ENCODE measurements at places on chromosomes 16 and 17.

DNA sequence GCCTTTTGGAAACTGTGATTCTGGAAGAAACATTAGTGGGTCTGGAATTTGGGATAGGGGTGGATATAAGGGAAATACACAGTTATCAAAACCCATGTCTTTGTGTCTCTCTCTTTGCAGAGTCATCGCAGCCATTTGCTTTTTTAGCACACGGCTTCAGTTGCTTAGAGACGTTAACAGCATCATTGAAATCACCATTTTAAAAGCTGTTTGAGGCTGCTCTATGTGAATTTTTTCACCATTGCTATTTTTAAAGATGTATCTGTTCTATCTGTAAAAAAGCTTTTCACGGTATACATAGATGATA, 47.3 kb downstream of the OMG start:
- DNase-seq: no peak

GRCh38 chr17:44911133-44912001, 3.9 kb downstream of the GFAP start:
- peak; percentile 16 for DNase-seq

DNA sequence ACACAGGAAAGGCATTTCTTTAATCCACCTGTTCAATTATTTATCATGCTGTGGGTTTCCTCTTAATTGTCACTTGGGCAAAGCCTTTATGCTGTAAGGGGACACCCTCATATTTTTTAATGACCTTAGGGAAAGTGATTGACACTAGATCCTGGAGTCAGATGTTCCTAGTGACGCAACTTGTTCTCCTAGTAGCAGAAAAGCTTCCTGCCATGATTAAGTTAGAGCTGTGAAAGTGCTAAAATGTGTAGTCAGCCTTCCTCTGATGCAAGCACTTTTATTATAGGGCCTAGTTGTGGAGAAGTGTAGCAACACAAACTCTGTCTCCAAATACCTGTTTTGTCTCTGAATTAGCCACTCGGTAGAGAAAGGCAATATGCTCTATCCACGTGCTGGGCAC, 12.3 kb downstream of the TMEM100 start:
- DNase-seq: no peak

- no peak for DNase-seq
Observed at GRCh38 chr17:31144428-31144827, 49.7 kb downstream of the NF1 start.

GRCh38 chr16:18931756-18932155, 5.5 kb upstream of the SMG1 start:
- no peak for DNase-seq

DNA sequence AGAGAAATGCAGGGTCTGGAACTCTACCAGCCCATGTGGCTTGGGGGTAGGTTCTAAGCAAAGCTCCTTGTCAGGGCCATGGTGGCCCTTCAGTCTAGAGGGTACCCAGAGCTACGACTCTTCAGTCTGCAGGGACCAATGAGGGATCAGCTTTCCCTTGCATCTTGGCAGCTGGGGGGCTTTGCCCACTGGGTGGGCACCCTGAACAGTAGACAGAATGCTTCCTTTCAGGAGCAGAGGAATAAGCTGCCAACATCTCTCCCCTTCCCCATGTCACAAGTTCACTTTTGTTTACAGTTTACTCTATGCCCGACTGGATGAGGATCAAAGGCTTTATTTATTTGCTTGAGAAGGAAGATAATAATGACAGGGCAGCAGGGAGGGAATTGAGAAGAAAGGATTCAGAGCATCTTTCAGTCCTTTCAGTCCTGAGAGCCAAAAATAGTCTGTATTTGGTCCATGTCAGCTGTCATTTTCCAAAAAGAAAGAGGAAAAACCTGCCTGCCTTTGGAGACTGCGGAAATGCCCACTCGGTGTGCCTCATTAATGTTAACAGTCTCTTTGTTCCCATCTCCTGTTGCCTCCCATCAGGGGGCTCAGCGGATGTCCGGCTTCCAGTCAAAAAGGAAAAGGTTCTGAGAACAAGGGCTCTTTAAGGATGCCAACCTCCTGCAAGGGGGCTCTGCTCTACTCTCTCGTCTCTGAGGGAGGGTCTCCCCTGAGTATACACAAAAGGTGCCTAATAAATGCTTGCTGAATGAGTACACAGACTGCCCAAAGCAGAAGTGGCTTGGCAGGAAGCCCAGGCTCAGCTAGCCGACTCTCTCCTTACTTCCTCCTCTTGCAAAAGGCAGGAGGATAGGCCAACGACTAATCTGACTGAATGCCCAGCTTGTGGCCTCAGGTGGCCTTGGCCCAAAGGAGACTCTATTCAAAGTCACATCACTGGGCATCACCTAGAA, 17.1 kb downstream of the TRAF4 start:
- no peak for DNase-seq

- DNase-seq: no peak
Observed at GRCh38 chr16:87881324-87882200, 12.3 kb upstream of the SLC7A5 start.

DNA sequence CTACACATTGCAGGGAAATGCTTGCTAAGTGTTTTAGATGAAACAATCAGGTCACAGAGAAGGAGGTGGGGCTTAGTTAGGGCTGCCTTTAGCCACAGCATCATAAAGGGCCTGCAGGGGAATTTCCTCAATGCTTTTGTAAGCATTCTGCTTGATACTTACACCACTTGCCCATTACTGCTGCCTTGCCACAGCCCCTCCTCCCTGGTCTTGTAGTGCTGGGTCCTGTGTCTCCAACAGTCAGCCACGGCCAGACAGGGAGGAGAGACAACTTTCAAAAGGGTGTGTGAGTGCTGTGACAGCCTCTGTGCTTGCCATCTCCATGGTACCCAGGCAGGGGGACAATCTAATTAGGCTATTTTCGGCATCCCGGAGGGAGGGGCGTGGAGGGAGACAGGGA, 111.2 kb downstream of the SHISA9 start:
- DNase-seq: no peak

- no peak for DNase-seq
Observed at GRCh38 chr17:61349350-61349749, 50.3 kb upstream of the TBX2 start.

- DNase-seq: no peak
Observed at GRCh38 chr17:27808628-27809027, 8.3 kb upstream of the NOS2 start.

GRCh38 chr16:67341250-67341649, 14.6 kb downstream of the LRRC36 start:
- DNase-seq: no peak

- DNase-seq: no peak
Observed at GRCh38 chr17:73430165-73430680, 118.4 kb upstream of the CDC42EP4 start.

GRCh38 chr17:55770196-55770870, 19.5 kb downstream of the PCTP start:
- peak; percentile 7 for DNase-seq

DNA sequence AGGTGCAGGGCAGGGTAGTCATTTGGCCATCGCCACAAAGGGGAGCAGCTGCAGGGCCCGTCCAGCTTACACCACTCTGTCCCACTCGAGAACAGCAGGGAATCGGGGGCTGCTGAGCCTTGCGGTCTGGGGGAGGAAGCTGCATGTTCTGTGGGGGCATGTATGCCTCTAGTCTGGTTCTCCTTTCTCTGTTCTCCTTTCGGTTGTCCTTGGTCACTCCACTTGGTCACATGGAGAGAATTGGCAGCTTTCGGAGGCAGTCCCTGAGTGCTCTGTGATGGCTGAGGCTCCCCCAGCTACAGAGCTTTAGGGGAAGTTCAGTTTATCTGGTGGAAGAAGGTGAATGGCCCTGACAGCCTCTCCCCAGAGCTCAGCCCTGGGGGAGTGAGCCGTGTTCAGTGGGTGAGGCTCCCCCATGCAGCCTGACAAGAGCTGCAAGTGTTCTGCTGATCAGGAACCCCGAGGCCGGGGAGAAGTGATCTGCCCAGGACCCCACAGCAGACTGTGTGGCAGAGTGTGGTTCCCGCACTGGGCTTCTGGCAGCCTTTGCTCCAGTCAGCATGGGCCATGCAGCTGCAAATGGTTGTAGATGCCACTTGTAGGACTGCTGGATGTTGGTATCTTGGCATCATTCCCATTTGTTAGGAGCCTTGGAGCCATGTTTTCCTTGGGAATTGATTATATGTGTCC, 22.3 kb upstream of the SMPD3 start:
- DNase-seq: no peak

GRCh38 chr17:76816590-76817135, 51.5 kb upstream of the MGAT5B start:
- DNase-seq: peak; percentile 32

DNA sequence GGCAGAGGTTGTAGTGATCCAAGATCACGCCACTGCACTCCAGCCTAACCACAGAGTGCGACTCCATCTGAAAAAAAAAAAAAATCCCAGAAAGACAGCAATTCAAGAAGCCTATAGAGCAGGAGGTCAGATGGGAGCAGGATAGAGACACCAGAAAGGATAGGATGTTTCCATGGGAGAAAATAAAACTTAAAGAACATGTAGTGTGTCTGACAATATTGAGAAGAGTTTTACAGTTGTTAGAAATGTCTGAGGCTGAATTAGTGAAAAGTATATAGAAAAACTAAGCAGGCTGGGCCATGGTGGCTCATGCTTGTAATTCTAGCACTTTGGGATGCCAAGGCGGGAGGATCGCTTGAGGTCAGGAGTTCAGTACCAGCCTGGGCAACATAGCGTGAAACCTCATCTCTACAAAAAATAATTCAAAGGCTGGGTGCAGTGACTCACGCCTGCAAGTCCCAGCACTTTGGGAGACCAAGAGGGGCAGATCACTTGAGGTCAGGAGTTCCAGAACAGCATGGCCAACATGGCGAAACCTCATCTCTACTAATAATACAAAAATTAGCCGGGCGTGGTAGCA, 15.3 kb upstream of the TRIM37 start:
- no peak for DNase-seq

GRCh38 chr16:29028457-29029167, 43.8 kb downstream of the LAT start:
- DNase-seq: no peak

DNA sequence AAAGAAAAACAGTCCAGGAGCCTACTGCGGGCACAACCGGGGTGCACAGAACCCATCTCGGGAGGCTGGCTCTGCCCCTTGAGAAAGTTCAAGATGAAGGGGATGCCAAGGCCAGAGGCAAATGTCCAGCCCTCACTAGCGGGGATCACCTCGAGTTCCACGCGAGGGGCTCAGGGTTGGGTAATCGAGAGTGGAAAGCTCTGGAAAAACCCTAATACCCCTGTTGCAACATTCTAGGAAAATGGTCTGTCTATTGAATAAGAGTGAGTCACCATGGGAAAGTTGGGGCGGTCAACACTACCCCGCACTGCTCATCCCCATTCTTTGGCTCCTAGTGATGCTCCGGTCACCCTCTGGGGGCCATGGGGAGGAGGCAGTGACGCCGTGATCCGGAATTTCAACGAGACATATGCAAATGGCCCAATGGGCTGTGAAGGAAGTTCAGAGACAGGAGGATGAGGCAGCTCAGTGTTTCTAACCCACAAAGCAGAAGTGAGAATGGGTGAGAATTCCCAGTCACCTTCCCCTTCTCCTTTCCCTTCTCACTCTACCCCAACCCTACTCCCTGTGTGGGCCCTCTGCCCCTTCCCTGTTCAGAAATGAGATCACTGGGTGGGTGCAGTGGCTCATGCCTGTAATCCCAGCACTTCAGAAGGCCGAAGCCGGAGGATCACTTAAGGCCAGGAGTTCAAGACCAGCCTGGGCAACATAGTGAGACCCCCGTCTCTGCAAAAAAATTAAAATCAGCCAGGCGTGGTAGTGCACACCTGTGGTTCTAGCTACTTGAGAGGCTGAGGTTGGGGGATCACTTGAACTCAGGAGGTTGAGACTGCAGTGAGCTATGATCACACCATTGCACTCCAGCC, 22.4 kb downstream of the SOCS3 start:
- DNase-seq: no peak

DNA sequence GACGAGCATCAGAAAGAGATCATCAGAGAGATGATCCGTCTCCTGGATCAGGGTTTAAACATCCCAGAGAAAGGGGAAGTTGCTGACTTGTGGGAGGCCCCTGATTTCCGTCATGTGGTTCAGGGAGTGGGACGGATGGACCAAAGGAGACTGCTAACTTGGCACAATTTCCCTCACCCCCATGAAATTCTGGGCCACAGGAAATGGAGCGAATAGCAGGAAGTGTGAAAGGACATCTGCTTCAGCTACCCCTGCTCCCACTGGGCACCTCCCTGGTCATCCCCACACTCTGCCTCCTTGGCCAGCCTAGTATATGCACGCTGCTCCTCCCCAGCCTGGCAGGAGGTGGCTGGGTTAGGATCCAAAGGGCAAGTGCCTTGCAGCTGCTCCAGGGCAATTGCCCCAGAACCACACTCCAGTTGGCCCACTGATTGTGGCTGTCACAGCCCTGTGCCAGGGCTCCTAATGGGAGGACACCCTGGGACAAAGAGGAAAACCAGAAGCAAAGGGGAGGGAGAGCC, 1.3 kb downstream of the ARRB2 start:
- DNase-seq: no peak

GRCh38 chr16:66904846-66905632, 13.6 kb downstream of the CDH16 start:
- DNase-seq: no peak

GRCh38 chr16:80680839-80681238, 123.6 kb downstream of the CDYL2 start:
- no peak for DNase-seq

GRCh38 chr17:44376124-44376523, 12.5 kb upstream of the FAM171A2 start:
- DNase-seq: no peak

- DNase-seq: no peak
Observed at GRCh38 chr17:61986898-61987297, 59.1 kb upstream of the INTS2 start.

DNA sequence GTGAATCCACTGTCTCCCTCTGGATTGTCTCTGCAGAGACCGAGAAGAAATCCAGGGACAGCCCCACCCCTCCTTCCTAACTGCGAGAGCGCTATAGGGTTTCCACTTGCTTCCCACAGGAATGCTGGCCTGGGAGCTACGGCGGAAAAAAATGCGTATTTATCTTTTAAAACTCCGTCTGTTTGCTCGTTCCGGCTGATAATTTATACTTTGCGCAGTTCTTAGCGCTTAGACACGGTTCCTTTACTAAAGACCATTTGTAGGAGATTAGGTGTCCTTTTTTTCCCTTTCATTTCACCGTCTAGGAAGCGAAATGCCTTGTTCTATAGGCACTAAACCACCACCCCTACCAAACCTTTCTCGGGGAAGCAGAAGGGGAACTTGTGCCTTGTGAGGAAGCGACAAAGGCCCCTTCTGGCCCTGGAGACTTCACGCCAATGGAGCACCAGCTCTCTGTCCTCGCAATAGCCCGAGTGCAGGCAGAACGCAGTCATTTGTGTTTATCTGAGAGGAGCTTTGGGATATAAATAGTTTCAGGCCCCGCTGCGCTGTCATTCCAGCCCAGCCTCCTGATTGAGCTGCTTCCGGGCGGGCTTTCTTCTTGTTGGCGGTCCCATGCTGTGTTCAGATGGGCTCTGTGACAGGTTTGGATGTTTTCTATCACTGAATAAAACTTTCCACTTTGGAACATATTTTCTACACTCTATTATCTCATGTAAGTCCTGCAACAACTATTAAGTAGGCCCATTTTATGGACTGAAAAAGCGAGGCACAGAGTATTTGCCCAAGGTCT, 791 bp upstream of the SUPT4H1 start:
- no peak for DNase-seq

- DNase-seq: no peak
Observed at GRCh38 chr16:85173981-85174751, 61.9 kb upstream of the CIBAR2 start.

- no peak for DNase-seq
Observed at GRCh38 chr17:35099908-35100307, 19.8 kb downstream of the RAD51D start.
